ENCODE measurements at places on chromosomes 6 and 20.

- DNase-seq, result no peak
Observed at GRCh38 chr20:54345821-54346220, 129.6 kb upstream of the DOK5 start.

DNA sequence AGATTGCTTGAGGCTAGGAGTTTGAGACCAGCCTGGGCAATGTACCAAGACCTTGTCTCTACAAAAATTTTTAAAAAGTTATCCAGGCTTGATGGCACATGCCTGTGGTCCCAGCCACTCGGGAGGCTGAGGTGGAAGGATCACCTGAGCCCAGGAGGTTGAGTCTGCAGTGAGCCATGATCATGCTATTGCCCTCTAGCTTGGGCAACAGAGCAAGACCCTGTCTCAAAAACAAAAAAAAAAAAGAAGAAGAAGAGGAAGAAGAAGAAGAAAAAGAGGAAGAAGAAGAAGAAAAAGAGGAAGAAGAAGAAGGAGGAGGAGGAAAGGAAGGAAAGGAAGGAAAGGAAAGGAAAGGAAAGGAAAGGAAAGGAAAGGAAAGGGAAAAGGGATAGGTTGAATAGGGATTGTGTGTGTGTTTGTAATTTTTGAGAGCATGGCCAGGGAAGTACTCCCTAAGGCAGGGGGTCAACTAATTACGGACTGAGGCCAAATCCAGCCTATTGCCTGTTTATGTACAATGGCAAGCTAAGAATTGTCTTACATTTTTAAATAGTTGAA is 43.0 kb upstream of the ZNF217 start:
- DNase-seq, result no peak

- DNase-seq, result no peak
Observed at GRCh38 chr6:53926505-53926904, 131.7 kb downstream of the LRRC1 start.

GRCh38 chr6:32814145-32814544 is 2.7 kb downstream of the HLA-DOB start:
- DNase-seq, result no peak

- DNase-seq, result no peak
Observed at GRCh38 chr6:40803897-40804702, 216.9 kb upstream of the LRFN2 start.

DNA sequence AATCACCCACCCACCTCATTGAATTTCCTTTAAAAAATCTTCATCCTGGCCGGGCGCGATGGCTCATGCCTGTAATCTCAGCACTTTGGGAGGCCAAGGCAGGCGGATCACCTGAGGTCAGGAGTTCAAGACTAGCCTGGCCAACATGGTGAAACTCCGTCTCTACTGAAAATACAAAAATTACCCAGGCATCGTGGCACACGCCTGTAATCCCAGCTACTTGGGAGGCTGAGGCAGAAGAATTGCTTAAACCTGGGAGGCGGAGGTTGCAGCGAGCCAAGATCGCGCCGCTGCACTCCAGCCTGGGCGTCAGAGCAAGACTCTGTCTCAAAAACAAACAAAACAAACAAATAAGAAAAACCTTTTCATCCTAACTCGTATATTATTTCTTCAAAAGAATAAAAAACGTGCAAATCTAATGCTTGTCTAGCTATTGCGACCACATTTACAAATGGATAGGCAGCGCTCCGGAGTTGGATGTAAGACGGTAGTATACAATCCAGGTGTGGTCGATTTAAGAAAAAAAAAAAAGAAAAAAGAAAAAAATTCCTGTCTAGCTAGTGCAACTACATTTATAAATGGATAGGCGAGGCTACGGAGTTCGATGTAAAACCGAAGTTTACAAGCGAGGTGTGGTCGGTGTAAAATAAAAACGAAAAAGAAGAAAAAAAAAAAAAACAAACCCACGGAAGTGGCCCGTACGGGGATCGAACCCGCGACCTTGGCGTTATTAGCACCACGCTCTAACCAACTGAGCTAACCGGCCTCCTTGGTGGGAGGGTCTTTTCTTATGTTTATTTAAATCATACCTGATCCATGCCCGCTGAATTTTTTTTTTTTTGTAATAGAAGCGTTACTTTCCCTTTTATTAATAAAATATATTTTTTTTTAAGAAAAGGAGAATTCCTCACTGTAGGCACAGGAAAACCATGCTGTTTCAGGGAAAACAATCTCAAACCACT is 70.7 kb upstream of the PRSS16 start:
- no peak for DNase-seq

- DNase-seq, result no peak
Observed at GRCh38 chr6:85402071-85402470, 47.8 kb upstream of the NT5E start.

- no peak for DNase-seq
Observed at GRCh38 chr20:62849431-62849830, 12.2 kb downstream of the TCFL5 start.
